ENCODE measurements at places on chromosomes 3 and 15.

DNA sequence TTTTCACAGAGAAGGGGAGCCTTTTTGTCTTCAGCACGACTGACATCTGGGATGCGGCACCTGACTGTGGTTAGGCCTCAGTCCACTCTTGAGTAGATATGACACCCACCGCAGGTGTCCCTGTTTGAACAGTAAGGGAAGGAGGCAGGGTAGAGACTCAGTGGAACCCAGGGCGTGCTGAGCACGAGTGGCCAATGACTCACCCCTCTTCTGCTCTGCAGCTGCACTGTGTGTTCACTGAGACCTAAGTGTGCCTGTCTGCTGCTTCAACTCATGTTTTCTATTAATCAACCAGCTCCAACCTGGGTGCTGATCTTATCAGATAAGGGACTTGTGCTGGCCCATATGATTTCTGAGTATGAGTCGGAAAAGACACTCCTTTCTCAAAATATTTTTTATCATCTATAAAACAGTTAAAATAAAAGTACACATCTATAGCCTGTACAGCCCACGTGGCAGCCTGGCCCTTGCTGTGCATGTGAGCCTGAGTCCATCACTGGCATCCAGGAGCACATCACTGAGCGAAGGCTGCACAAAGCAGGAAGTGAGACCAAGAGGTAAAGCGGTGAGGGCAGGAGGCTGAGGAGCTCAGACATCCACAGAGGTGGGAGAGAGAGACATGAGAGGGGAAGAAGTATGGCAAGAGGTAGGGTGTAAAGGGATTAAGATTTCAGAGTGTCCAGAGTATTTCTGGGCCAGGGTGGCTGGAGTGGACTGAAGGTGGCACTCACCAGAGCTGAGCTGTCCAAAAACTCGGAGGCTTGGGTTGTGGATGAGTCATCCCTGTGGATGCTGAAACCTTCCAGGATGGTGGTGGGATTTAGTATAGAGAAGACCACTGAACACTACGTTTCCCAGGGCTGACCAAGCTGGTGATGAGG is 49.2 kb downstream of the SLC41A3 start:
- no peak for DNase-seq

- no peak for DNase-seq
Measured at GRCh38 chr3:72114773-72115172, 329.8 kb upstream of the PROK2 start.

GRCh38 chr3:108806316-108806715 is 16.3 kb upstream of the TRAT1 start:
- DNase-seq, result peak; percentile 93

GRCh38 chr3:120448756-120449155 is 2.0 kb downstream of the FSTL1 start:
- DNase-seq, result no peak

GRCh38 chr3:64108231-64108630 is 84.9 kb upstream of the PSMD6 start:
- DNase-seq, result no peak

DNA sequence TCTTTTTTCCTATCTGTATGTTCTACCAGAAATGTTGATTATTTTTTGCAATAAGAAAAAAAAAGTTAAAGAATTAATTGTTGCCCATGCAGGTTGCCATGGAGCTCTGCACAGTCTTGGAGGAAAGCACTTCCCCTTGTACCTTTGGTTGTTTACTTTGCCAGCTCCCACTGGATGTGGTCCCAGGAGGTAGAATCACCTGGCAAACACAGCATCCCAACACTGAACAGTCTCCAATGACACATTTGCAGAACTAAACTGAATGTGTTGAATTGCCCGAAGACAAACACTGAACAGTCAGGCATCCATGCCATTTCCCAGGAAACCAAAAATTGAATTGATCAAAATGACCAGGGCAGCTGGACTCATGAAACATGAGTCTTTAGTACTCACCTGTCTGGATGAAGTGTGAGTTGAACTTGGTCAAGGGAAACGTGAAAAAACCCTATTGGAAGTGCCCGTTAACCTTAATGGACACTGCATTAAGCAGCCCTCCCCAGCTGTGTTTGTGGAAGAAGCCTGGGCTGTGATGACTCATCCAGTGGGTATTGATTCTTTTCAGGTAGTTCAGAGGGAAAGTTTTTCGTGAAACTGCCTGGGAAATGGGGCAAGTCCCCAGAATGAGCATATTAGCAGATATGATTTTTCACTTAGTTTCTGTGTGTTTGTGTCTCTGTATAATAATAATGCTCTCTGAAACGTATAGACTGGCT is 284.7 kb upstream of the STT3B start:
- DNase-seq, result no peak

GRCh38 chr3:11350374-11350773 is 78.2 kb downstream of the ATG7 start:
- no peak for DNase-seq

DNA sequence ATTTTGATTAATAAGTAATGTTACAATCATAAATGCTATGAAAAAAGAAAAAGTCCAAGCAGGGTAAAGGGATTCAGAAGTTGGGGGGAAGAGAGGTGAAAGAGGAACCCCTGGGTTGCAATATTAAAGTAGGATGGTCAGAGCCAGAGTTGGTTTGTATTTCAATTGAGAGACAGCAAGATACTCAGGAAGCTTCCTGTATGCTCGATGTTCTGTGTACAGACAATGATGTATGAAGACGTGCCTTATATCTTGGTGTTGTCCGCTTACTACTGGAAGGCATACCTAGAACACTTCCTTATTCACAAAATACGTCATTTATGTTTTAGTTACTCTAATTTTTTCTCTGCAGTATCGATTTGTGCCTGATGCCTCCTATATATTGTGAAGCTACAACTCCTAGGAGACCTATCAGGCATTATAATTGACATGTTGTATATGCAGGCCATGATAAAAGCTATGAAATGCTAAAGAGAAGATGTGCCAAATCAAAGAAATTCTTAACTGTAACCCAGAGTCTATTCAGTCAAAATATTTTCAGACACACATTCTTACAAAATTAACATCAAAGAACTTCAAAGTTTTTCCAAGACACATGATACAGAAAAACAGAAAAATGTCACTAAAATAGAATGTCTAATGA is 87.5 kb downstream of the TBL1XR1 start:
- DNase-seq, result no peak

DNA sequence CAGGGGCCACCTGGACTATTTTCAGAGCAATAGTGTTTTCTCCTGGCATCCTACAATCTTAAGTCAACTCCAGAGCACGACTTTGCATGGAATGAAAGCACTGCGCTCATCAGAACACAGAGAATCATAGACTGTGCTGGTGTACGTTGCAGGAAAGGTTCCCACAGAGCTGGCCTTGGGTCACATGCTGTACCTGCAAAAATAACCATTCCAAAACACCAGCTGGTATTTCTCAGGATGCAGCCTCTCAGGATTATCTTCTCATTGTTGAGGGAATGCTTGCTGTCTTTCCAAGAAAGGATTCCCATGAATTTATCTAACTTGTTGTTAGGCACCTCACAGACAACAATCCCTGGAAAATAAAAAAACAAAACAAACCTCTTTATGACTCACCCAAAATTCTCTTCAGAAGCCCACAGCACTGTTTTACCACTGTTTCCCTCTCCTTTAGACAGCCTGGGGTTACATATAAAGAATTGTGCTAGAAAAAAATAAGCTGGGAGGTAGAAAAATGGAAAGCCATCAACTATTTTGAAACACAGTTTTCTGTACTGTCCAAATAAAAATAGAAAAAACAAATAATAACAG is 131.7 kb downstream of the ATP8B4 start:
- no peak for DNase-seq

DNA sequence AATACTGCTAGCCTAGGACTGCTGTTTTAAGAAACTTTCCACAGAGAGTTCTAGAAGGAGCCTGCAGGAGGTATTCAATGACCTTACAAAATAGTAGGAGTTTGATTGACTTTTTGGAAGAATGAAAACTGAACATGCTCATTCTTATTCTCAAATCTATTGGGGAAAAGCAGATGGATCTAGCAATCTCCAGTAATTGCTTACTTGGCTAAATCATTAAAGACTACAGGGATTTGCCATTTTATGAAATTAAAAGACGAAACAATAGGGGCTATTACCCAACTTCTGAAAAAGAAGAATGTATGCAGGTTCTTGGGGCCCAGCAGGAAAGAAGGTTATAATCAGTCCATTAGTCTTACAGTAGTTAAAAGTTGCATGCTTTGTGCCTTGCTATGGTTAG is 29.9 kb upstream of the PEX5L start:
- no peak for DNase-seq

DNA sequence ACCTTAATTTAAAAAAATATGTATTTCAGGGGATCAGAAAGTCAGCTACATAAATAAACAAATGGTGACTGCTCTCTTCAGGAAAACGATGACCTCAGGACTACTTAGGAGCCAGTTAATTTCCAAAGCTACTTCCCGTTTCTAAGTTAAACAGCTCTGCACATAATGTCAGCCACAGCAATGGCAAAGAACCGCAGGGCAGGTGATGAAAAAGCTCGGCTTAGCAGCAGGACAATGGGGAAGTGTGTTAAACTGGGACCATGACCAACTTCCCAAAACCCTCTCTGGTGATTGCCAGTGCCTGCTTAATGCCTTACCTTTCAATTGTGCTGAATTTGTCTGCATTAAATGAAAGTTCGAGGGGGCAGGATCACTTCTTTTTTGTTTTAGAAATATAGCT is 258.9 kb downstream of the FHIT start:
- DNase-seq, result no peak

- no peak for DNase-seq
Measured at GRCh38 chr3:54960701-54961100, 32.8 kb upstream of the LRTM1 start.

GRCh38 chr3:99544786-99545281 is 93.6 kb upstream of the COL8A1 start:
- DNase-seq, result no peak

- DNase-seq, result no peak
Measured at GRCh38 chr15:26848498-26848897, 18.4 kb upstream of the GABRA5 start.

Measured in Jurkat, Clone E6-1 (cell line).